ENCODE measurements at places on chromosomes 3 and 15.

GRCh38 chr3:98556164-98557130 lies 24.7 kb downstream of the GPR15 start:
- no peak for DNase-seq

GRCh38 chr15:62337934-62338333 lies 172.8 kb upstream of the C2CD4B start:
- no peak for DNase-seq

DNA sequence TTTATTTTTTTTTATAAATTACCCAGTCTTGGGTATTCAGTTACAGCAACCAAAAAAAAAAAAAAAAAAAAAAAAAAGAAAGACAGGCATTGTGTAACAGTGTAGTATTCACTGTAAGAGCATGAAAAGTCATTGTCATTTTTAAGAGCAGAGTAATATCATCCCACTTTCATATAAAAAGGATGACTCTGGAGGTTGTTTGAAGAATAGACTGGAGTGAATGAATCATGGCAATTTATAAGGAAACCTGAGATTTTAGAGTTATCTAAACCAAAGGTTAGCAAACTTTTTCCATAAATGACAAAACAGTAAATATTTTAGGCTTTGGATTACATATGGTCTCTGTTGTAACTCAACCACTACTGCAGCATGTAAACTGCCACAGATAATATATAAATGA lies 794.9 kb downstream of the NTRK3 start:
- no peak for DNase-seq

GRCh38 chr3:11185564-11186317 lies 31.4 kb downstream of the HRH1 start:
- no peak for DNase-seq

- DNase-seq, result no peak
Observed at GRCh38 chr3:72582963-72583362, 265.3 kb downstream of the SHQ1 start.

DNA sequence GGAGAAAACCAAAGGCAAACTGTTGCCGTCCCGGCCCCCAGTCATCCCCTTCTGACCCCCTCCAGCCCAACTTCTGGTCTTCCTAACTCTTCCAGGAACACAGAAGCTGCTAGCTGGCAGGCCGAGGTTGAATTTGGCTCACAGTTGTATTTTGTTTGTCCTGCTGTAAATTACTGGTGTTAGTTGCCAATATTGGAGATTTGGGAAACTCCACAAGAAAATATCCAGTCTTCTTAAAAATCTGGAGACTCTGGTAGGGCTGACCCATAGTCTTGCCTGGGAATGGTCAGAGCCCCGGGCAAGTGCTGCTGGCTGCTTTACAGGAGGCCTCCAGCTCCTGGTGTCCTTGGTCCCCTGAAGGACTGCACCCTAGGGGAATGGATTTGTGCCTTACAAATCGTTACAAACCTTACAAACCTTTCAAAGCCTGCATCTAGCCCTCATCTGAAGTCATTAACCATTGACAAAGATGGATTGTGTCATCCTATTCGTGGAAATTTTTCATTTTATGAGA lies 112.0 kb upstream of the MCTP2 start:
- DNase-seq, result no peak

DNA sequence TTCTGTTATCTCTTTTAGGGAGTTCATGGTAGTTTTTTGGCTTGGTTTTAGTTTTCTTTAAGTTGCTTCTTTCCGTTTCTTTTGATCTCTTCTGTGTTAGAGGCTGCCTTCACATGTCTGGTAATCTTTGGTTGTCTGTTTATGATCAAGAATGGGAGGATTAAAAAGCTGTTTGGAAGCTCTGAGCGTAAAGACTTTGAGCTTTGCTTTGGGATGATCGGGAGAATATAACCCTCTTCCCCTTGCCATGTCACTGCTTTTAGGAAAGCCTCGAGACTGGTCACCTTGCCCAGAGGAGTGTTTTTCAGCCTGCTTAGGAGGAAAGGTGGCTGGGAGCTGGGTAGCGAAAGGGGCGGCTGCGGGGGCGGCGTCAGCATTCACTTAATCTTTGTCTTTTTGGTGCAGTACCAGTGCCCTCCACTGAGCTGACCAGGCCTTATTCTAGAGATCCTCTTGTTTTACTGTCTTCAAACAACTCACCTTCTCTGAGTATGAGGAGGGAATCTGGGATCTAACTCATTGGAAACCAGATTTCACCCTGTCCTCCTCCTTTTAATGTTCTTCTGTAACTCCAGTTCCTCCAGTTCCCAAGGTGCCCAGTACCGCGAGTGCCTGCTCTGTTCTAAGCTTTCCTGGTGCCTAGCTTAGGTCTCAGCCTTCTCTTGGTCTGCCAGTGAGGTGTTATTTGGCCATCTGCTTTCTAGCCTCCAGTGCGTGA lies 15.5 kb downstream of the TATDN2 start:
- DNase-seq, result no peak

DNA sequence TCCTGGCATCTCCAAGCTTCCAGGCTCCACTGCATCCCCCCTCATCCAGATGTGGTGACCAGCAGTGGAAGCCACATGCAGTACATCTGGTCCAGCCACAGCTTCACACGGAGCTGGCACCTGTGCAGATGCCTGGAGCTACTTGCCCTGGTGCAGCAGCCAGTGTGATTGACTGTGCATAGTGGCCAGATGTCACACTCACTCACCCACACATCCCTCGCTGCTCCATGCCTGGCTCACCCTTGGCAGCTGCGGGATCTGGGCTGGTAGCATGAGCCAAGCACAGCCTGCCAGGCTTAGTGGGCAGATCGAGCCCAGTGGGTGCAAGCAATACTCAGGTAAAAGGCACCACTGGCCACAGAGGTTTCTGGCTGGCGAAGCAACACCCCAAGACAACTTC lies 398.0 kb upstream of the CNTN4 start:
- no peak for DNase-seq

- DNase-seq, result no peak
Observed at GRCh38 chr15:71043373-71043772, 71.9 kb upstream of the THSD4 start.

DNA sequence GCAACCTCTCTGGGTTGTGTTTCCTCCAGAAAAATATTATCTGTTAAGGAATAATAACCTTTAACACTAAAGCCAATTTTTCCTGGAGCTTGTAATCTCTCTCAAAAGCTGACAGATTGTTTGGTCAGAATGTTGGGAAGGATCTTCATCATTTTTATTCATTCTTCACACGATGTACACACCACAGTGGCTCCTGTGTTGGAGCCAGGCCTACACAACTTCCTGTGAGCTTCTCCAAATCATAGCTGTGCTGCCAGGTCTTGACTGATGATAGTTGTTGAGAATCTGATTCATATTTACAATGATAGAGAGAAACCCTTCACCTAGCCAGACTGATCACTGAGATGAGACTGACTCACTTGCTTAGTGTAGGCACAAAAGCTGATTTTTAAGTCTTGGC lies 151.0 kb upstream of the ROBO2 start:
- no peak for DNase-seq

- DNase-seq, result no peak
Observed at GRCh38 chr3:42778644-42779043, 5.6 kb upstream of the CCDC13 start.

DNA sequence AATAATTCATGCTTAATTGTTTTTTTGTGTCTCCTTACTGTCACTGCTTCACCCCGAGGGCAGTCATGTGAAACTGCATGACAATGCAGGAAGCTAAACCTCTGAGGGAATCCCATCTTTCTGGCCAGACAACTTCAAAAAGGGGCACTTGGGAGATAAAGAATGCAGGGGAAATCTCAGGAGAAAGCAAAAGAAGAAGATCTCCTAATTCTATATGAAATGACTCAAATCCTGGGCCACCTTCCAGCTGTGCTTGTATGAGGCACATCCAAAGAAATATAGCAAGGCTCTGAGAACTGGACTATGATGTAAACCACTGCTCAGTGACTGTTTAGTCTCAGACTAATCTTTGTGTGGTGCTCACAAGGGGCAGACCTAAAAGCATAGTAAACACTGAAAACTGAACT lies 22.6 kb upstream of the UMPS start:
- DNase-seq, result no peak

DNA sequence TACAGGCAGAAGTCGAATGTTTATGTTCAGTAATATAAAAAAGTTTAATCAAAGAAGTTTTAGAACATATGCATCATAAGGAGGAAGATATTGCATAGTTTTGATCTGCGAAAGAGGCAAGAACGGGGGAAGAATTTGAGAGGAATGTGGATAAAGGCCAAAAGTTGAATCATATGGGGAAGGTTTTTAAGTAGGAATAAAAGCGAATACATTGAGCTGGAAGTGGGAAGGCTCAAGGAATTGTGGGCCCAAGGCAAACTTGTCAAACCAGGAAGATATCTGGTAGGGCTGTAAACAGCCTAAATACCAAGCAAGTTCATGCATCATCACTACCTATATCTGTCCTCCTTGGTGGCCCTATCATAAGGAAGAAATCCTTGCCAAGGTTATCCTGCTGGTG lies 186.9 kb downstream of the MAGI1 start:
- no peak for DNase-seq

DNA sequence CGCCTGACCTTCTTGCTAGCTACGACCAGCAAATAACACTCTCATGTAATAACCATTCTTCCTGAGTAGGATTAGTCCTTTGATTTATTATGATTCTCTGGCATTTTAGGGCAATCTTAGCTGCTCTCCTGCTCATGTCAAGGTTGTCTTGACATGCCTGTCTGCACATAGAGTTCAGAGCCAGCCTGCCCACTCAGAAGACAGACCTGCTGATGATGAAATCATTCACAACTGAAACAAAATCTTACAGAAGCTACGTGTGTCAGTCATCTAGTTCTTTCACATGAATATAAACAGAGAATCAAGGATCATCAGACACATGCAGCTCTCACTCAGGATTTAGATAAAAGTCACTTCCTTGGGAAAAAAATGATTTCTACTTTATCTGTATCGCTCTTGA lies 173.6 kb upstream of the LYSMD4 start:
- no peak for DNase-seq

GRCh38 chr3:51669241-51670052 lies 1.6 kb upstream of the TEX264 start:
- no peak for DNase-seq

GRCh38 chr3:132972333-132972732 lies 65.9 kb upstream of the TMEM108 start:
- no peak for DNase-seq

DNA sequence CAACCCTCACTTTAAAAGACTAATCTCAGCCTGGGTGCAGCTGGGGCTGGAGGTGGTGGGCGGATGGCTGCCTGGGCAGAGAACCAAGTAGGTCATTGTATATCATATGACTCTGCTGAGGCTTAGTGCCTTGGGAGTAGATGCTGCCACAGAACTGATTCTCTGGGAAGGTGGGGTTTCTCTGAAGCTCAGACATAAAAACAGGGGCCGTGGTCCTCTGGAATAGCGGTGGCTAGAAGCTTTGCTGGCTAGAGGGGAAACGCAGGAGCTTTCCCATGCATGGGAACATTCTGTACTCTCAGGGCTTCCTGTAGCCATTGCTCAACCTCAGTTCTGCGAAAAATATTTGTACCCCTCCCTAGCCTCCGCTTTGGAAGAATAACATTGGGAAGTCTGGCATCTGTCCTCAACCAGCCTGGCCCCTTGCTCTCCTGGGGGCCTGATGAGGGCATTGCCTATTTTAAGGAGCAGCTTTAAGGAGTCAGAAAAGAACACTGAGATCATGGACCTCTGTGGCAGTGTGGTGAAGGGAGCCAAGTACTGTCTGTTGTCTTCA lies 14.7 kb downstream of the TIMP4 start:
- DNase-seq, result no peak

DNA sequence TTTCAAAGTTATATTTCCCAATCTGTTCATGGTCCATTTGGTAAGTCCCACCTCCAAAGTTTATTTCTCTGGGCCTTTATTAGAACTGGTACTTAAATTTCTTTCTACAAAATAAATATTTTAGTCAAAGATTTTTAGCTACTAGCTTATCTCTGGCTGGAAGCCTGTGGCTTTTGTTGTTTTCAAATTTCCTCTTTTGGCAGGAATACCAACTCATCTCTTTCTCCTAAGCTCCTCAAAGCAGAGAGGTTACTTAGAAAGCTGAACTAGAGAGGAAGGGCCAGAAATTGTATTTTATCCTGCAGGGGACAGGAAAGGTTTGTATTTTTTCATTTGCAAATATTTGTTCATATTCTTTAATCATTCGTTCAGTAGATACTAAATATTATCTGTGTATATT lies 227.8 kb downstream of the TBL1XR1 start:
- DNase-seq, result no peak

DNA sequence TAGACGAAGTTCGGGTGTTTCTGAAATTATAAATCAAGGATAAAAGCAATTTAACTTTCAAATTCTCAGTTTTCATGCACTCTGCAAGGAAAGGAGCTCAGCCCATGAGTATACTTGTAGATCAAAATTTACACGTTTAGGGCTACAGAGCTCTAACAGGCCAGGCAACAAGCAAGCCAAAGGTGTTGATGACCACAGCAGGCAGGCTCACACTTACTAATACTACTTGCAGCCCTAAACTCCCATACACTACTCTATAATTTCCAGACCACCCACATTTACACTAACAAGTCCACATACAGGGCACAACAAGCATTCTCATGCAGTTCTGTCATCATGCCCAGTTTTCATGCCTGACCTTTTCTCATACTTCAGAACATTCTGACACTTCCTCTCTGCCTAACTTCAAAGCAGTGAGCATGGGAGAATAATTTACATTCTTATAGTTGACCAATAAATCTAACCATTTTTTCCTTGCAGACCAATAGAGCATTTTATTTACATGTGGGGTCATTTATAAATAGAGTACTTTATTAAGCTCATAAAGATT lies 124.7 kb upstream of the FRMD4B start:
- no peak for DNase-seq

DNA sequence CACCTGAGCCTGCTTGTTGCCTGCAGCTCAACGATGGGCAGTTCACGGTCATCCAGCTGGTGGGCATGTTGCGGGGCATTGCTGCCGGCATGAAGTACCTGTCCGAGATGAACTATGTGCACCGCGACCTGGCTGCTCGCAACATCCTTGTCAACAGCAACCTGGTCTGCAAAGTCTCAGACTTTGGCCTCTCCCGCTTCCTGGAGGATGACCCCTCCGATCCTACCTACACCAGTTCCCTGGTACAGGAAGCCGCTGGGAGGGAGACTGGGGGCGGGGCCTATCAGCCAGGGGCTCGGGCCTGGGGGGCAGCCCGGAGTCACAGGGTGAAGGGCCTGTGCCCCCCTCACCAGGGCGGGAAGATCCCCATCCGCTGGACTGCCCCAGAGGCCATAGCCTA lies 18.8 kb downstream of the EPHB3 start:
- no peak for DNase-seq

GRCh38 chr3:111194048-111194447 lies 122.4 kb downstream of the NECTIN3 start:
- no peak for DNase-seq

- DNase-seq, result no peak
Observed at GRCh38 chr15:83565553-83566159, 88.3 kb upstream of the ADAMTSL3 start.

DNA sequence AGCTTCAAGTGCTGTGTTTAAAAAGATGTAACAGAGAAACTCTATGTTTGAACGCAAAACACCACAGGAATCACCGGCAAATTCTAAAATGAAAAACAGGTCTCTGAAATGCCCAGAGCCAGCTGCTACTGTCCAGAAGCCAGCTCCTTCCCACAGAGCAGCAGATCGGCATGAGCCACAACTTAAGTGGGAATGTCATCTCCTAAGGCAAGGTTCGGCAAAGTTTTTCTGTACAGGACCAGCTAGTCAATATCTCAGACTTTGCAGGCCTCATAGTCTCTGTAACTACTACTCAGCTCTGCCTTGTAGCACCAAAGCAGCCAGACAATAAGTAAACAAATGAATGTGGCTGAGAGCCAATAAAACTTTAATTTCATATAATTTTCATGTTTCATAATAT lies 4.9 kb downstream of the PLOD2 start:
- DNase-seq, result no peak

GRCh38 chr15:101597360-101597928 lies 54.7 kb downstream of the TM2D3 start:
- DNase-seq, result no peak

Measured in NCI-H1436 treated with DMSO at 0.1 percent for 48 hours (cell line).